Astrocyte of the spinal cord (primary cell): ENCODE measurements at places on chromosomes 12 and 14.

DNA sequence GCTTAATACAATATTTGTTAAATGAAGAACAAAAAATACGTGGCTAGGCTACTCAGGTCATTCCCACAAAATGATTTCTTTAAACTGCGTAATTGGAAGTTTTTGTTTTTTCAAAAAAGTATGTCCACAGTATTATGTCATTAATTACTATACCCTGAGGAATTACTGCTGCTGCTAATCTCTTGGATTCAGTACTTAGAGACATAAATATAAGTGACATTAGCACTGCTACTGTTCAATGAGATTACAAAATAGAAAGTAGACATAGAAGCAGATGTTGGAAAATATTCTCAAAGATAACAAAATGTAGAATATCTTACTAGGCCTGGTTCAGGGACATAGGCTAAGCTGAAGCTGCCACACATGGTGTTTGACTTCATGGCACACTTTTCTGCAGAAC lies 36.3 kb downstream of the HMGA2 start:
- DNase-seq, result no peak

- DNase-seq, result no peak
Observed at GRCh38 chr12:90268574-90268973, 559.9 kb upstream of the ATP2B1 start.

- DNase-seq, result peak; percentile 5
Observed at GRCh38 chr12:3342051-3342450, 149.0 kb upstream of the PRMT8 start.

DNA sequence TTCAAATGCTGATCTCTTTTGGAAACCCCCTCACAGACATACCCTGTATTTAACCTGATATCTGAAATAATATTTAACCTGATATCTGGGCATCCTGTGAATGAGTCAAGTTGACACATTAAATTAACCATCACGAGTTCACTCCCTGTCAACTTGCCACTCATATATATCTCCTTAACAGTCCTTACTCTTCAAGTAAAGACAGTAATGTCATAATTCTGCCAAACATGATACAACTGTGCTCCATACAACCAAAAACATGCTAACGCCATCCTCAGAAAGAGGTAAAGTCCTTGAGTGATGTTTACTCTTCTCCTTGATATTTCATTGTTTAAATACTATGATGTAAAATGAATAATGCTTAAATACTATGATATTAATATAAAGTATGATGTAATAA lies 105.0 kb downstream of the PLCZ1 start:
- DNase-seq, result no peak

DNA sequence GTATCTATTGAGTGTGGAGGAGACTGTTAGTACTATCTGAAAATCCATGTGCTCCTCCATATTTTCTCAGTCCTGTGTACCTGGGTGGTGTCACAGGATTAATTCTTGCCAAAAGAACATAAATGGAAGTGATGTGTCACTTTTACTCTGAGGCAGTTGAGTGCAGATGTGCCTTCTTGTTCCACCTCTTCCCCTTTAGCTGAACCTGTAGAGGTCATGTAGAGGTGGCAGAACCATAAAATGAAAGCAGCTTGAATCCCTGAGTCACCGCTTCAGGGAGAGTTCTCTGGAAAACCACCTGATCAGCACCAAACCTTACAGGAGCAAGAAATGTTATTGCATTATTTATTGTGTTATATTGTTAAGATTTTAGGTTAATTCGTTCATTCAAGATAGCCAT lies 14.7 kb upstream of the SLC25A3 start:
- peak; percentile 55 for DNase-seq

DNA sequence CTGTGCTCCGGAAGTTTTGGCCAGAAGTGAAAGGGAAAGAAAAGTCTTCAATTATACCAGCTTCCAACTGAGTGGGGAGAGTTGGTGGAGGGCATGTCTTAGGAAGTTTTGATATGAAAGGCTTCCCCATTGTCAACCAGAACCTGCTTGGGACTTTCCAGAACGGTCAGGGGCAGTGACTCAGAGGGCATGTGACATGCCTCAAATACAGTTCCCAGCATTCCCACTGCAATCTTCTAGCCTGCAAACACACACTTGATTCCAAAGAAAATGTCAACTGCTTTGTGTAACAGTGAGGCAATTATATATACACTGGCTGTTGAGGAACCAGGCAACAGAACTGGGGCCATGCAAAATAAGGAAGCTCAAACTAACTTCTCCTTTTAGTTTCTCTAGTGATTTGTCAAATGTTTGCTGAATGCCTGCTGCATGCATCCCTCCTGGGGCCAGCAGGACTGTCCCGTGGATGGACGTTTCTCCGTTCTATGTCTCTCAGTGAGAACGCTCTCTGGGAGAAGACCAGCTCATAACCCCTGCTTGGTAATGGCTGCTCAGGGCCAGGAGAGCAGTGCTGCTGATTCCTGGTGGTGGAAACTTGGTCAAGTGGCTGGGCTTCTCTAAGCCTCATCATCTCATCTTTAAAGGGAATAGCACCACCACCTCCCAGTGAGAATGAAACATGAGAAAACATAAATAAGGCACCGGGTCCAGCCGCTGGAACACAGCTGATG lies 18.3 kb downstream of the SLC25A47 start:
- peak; percentile 76 for DNase-seq

- DNase-seq, result no peak
Observed at GRCh38 chr12:14264778-14265177, 100.7 kb upstream of the ATF7IP start.

DNA sequence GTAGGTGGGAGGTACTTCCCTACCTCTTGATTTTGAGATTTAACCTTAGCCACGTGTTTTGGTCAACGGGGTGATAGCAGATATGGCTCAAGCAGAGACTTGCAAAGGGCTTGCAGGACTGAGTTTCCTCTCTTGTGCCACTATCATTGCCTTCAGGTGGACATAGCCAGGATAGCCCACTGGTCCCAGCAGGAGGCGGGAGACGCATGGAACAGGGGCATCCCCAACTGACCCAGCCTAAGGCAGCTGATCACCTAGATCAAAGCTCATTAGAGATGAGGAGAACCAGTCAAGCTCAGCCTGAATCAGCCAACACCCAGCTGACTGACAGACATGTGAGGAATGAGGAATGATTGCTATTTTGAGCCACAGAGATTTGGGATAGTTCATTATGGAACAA lies 49.6 kb downstream of the CALM1 start:
- no peak for DNase-seq

- DNase-seq, result no peak
Observed at GRCh38 chr12:122987086-122987951, 6.8 kb downstream of the ARL6IP4 start.

DNA sequence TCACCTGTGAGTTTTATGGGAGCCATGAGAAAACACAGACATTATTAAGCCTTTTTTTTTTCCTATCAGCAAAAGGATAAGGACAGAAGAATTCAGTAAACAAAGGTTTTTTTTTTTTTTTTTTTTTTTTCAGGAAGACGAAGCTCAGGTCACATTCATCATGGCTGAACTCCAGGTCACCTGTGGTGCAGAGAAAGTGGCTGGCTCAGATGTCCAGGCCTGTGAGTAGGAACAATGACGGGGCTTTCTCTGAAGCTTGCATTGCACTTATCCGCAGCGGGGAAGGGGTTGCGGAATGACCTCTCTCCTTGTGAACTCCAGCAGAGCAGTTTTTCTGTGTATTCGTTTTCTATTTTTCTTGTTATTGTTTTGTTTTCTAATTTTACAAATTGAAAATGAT lies 759.6 kb upstream of the TMEM132C start:
- no peak for DNase-seq

- DNase-seq, result no peak
Observed at GRCh38 chr12:109654357-109654756, 59.3 kb upstream of the FAM222A start.

DNA sequence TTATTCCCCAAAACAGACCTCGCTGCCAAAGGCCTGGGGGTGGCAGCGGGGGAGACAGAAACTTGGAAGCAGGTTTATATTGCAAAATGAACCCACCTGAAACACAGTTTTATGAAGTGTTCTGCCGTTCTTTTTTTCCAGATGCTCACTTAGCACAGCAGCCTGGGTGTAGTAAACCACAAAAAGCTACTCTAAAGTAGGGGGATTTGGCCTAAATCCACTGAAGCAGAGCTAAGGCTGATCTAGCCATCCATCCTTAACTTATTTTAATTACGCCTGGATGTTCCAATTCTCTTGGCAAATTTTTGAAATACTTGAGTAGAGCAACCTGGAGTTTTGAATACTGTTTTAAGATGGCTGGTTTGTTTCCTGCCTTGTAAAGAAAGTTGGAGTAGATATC lies 121.2 kb downstream of the GPR135 start:
- DNase-seq, result no peak

- no peak for DNase-seq
Observed at GRCh38 chr12:131529196-131530040, 181.5 kb upstream of the SFSWAP start.

GRCh38 chr12:56206452-56207166 lies 15.1 kb downstream of the RNF41 start:
- peak; percentile 45 for DNase-seq

- no peak for DNase-seq
Observed at GRCh38 chr12:115838952-115839351, 438.5 kb downstream of the MED13L start.

DNA sequence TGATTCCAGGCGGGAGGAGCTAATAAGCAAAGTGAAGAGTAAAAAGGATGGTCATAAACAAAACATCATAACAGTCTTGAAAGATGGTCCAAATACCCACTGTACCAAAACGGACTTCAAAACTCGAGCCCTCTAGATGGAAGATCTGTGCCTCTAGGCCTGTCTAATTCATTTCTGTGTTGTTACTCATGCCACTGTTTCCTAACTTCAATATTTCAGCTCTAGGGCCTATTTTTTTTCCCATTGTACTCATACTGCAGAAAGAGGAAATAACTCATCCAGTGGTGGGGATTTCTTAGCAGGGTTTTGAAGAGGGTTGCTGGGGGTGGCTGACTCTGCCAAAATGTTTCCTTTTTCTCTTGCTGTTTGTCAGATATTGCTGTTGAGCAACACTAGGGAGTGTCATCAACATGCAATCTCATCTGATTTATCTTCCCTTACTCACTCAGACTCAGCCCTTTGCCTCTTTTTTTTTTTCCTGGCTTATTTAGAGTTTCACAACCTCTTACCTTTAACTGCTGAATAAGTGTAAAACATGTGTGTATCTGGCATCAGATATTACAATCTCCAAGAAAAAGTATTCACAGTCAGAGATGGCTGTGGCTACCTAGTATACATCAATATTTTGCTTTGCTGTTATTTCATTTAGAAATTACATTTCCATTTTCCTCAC lies 189.6 kb downstream of the DUSP6 start:
- DNase-seq, result peak; percentile 97

- DNase-seq, result no peak
Observed at GRCh38 chr14:35653045-35653444, 119.1 kb downstream of the INSM2 start.

DNA sequence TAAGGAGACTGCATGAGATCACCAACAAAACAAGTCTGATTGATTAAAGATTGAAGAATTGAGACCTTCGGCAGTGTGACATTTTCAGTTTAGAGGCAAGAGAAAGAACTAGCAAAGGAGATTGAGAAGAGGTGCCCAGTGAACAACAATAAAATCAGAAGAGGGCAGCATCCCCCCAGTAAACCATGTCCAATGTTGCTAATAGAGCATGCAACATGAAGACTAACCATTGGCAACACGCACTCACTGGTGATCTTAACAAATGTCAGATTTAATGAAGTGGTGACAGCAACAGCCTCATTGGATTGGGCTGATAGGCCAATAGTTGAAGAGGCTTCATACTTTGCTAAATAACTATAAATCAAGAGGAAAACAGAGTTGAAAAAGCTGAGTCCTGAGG lies 20.7 kb upstream of the TAS2R14 start:
- DNase-seq, result no peak

DNA sequence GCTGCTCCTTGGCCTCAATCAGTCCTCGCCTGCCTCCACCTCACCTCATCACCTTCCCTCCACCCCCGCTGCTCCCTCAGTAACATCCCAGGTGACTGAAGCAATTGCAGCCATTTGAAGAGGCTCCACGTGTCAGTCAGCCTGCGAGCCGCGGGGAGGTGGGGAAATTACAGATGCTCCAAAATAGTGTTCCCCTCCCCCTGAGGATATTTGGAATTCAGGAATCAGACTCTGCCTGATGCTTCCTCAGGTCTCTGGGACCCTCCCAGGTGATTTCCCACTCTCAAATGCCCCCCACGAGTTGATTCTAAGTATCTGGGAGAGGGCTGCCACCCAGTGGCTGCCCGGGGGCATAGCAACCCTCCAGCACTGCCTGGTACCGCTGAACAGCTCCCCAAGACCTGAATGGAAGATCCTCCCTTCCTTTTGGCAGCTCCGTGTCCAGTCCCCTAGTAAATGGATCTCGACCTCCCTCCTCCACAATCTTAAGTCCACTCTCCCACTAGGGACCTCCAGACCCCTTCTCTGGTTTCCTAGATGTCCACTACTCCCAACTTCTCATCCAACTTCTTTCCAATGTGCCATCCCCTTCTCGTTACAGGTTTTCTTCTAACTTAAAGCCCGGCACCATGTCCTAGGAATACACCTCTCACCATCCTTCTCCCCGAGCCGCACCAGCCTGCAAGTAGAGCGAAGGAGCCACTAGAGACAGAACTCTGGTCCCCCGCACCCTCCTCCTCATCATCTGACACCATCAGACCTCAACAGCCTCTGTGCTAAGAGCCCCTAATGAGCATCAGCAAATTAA lies 1.4 kb upstream of the ASIC1 start:
- peak; percentile 60 for DNase-seq

DNA sequence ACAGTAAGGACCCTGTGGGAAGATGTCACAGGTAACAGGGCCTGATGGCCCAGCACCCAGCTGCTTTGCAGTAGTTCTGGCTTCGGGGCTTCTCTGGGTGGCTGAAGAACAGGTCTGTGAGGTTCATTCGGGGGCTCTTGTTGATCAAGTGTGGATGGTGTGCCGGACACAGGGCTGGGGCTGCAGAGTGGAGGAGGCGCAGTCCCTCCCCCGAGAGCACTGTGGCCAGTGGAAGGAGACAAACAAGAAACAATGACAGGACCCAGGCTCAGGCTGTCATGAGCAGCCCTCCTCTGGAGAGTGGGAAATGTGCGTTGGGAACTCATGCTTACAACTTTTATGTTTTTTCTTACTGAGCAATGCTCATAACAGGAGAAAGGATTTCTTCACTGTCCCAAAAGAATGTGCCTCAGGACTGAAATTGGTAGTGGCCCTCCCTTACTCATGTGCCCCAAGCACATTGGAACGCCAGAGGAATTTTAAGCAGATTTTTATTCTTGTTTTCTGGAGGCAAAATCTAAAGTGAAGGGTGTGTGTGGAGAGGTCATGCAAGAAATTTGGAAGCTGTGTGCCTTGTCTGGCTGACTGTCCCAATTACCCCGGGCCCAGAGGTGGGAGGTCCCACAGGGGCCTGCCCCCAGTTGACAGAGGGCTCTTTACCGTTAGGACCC lies 233.8 kb downstream of the CACNA1C start:
- no peak for DNase-seq

DNA sequence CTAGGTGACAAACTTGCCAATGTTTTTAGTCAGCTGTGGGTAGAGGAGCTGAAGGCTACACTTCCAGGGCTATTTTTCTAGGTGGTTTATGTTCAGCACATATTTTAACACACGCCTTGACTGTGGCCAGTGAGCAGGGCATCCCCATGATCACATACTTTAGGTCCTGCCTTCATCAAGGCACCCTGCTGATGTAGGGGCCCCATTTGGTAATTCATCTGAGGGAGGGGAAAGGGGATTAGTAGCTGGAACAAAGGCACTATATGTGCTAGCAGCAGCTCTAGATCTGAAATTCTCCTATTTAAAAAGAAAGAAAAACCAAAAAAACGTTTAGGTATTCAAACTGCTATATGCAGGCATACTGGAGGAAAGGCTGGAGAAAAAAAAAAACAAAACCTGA lies 14.5 kb downstream of the EGLN3 start:
- DNase-seq, result no peak
